Gastrocnemius medialis (tissue), 4 donors: ENCODE measurements at places on chromosomes 3 and 15.

DNA sequence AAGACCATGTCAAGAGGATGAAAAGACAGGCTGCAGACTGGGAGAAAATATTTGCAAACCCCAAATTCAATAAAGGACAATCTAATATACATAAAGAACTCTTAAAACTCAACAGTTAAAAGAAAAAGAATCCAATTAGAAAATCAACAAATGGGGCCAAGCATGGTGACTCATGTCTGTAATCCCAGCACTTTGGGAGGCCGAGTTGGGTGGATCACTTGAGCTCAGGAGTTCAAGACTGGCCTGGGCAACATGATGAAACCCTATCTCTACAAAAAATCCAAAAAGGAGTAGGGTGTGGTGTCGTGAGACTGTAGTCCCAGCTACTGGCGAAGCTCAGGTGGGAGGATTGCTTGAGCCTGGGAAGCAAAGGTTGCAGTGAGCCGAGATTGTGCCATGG is 57.6 kb downstream of the ANP32A start:
- no peak overlapping the region for H3K27ac ChIP-seq
- no peak overlapping the region for H3K4me3 ChIP-seq
- no peak for DNase-seq
- H3K4me1 ChIP-seq = peaks cover 3% of the 10 kb centered on the region

DNA sequence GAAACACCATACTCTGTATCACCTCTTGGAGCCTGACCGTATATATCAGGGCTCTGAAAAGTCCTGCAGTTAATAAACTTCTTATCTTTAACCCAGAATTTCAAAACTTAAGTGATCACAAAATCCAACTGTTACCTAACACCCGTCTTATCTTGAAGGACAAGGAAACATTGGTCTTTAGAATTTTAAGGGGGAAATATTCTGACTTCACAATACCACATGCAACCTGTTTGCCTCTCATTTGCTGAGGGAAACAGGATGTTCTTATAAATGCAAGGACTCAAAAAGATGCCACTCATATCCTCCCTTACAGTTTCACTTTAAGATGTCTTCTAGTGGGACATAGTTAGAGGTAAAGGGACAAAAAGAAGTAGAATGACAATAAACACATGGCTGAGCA is 67.9 kb downstream of the CRTC3 start:
- no peaks in the 10 kb centered on the region for H3K36me3 ChIP-seq
- no peak overlapping the region for H3K4me3 ChIP-seq
- H3K27ac ChIP-seq = peak overlapping the region; percentile 58
- peaks cover 58% of the 10 kb centered on the region for H3K4me1 ChIP-seq
- no peak for DNase-seq

DNA sequence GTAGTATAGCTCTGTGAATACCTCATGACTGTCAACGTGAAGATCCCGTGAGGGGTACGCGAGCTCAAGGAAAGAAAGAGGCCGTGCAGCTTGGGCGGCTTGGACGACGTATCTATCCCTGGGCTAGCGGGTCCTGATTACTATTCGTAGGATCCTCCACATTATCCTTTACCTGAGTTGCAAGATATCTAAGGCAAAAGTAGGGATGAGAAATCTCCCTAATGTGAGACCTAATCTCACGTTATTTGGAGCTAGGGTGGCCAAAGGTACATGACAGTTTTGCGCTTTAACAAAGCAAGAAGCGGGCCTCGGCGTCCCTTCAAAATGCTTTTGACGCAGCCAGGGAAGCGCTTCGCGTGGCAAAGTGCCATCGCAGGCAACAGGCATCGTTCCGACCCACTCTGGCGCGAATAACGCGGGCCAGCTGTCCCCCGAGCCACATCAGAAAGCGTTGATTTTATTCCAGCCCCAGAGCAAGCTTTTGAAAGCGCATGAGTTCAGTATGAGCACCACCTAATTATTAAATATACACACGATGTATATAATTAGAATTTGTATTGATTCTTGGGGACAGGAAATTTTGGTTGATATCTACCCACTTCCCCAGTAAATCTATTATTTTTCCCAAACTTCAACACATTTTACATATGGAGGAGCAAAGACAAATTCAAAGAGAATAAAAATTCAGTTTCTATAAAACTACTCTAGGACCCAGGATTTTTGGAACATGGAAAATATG is 2.5 kb upstream of the EOMES start:
- peaks cover 94% of the 10 kb centered on the region for H3K27me3 ChIP-seq
- H3K27ac ChIP-seq = no peak overlapping the region
- peaks cover 28% of the 10 kb centered on the region for H3K4me1 ChIP-seq

DNA sequence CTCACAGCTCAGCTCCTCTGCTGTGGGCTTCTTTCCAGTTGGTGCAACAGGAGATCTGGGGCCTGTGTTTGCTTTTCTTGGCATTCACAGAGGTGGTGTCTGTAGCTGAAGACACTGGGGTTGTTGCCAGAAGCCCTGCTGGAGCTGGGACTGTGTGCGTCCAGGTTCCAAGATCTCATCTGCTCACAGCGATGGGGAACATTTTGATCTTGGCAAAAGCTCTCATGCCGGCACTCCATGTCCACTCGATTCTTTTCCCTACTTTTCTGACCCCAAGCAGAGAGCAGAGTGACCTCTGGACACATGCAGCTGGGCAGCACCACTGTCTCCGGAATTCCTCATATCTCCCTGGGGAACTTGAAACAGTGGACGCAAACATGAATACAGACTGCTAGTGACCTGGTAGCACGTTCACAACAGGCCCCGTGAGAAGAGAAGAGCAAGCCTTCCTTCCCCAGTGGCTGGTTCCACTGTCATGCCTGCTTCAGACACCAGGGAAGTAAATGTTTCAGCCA is 36.1 kb upstream of the MECOM start:
- no peaks in the 10 kb centered on the region for H3K36me3 ChIP-seq
- no peaks in the 10 kb centered on the region for H3K27me3 ChIP-seq
- peak; percentile 85 for DNase-seq
- H3K4me3 ChIP-seq = no peak overlapping the region

DNA sequence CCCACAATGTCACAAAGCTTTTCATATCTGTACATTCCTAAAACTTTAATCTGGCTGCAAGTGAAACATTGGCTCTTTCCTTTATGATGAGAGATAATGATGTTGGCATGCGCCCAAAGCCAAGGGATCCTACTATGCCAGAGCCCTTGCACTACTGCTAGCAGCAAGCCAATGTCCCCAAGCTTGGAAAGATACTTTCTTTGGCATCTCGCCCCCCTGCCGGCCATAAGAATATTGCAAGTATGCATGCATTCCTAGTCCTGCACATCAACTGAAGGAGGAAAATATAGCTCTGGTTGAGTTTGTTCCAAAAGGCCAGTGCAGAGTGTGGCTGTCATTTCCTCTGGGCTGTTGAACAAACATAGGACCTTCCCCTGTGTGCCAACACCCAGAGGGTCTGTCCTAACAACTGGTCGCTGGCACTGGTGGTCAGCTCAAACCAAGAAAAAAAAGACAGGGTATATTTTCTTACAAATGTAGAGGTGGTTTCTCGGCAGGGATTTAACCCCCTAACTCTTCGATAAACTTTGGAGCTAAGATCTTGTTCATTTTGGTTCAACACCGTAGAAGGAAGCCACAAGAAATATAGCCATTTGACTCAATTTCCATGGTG is 120.9 kb upstream of the ZBED2 start:
- no peaks in the 10 kb centered on the region for H3K27me3 ChIP-seq
- no peaks in the 10 kb centered on the region for H3K4me1 ChIP-seq
- H3K4me3 ChIP-seq = no peak overlapping the region
- H3K36me3 ChIP-seq = no peaks in the 10 kb centered on the region

GRCh38 chr15:51363383-51363782 is 21.9 kb downstream of the GLDN start:
- no peak overlapping the region for H3K27ac ChIP-seq
- no peaks in the 10 kb centered on the region for H3K27me3 ChIP-seq
- H3K4me1 ChIP-seq = no peaks in the 10 kb centered on the region
- no peak overlapping the region for H3K4me3 ChIP-seq
- no peak for DNase-seq

DNA sequence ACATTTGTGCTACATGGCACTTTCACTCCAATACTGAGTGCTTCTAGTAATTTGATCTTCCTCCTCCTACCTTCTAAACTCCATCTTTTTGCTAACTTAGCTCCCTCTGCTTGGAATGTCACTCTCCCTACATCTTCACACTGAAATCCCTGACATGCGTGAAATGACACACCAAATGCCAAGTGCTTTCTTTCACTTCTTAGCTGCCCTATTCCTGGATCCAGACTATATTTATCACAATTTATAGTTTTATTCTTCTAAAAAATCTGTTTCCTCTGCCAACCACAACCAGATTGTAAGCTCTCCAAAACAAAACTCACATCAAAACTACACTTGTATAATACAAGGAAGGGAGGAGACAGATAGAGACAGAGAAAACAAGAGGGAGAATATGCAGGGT is 387.3 kb downstream of the FGF12 start:
- no peak for DNase-seq
- H3K4me3 ChIP-seq = no peak overlapping the region

DNA sequence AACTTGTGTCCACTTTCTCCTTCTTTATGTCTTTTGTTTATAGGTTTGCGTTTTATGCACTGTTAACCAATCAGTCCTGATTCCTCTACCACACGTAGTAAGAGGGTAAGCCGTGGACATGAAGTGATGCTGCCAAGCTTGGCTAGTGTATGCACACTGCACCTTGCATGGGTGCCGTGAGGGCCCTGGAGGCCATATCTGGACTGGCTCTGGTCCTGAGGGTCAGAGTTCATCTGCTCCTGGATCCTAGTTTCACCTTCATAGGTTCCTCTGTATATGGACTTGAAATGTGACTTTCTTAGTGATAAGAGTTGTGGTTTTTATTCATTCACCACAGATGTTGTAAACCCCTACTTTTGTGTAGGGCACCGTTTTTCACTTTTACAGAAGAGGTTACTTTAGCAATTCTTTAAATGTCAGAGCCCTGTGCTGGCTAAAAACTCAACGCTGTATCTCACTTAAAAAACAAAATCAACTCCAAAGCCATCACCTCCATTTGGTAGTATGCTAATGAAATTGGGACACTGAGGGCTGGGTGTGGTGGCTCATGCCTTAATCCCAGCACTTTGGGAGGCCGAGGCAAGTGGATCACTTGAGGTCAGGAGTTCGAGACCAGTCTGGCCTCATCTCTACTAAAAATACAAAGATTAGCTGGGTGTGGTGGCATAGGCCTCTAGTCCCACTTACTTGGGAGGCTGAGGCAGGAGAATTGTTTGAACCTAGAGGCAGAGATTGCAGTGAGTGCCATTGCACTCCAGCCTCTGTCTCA is 22.9 kb downstream of the SIAH2 start:
- no peak overlapping the region for H3K4me3 ChIP-seq
- DNase-seq = no peak
- no peak overlapping the region for H3K27ac ChIP-seq
- H3K36me3 ChIP-seq = no peaks in the 10 kb centered on the region
- peaks cover 19% of the 10 kb centered on the region for H3K4me1 ChIP-seq

DNA sequence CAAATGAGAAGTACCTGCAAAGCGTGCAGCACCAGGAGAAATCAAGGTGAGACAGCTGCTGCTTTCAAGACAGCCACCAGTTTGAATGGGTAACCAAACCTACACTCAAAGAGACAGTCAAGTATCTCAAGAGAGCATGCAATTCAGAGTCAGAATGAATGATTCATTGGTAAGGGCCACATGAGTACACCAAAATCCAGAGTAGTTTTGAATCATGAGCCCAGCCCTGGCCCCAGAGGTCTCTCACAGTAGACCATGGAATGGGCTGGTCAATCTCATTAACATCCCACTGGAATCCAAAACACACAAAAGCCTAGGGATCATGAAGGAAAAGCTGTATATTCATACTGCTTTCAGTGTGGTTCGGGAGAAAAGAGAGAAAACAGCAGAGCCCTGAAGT is 242.8 kb downstream of the TBL1XR1 start:
- no peaks in the 10 kb centered on the region for H3K36me3 ChIP-seq
- DNase-seq = no peak
- no peaks in the 10 kb centered on the region for H3K27me3 ChIP-seq
- H3K4me1 ChIP-seq = peaks cover 42% of the 10 kb centered on the region
- no peak overlapping the region for H3K4me3 ChIP-seq

- no peaks in the 10 kb centered on the region for H3K36me3 ChIP-seq
- peak; percentile 34 for DNase-seq
- H3K4me3 ChIP-seq = peak overlapping the region; percentile 46
- H3K27ac ChIP-seq = no peak overlapping the region
- peaks cover 28% of the 10 kb centered on the region for H3K4me1 ChIP-seq
Observed at GRCh38 chr3:138935863-138936740, 10.8 kb downstream of the FOXL2 start.

- no peaks in the 10 kb centered on the region for H3K4me1 ChIP-seq
- no peak for DNase-seq
- no peaks in the 10 kb centered on the region for H3K27me3 ChIP-seq
- no peak overlapping the region for H3K4me3 ChIP-seq
- H3K36me3 ChIP-seq = no peaks in the 10 kb centered on the region
Observed at GRCh38 chr3:122057671-122058070, 2.5 kb downstream of the CD86 start.

- no peaks in the 10 kb centered on the region for H3K36me3 ChIP-seq
- no peaks in the 10 kb centered on the region for H3K27me3 ChIP-seq
- no peak overlapping the region for H3K4me3 ChIP-seq
- H3K27ac ChIP-seq = no peak overlapping the region
- no peak for DNase-seq
Observed at GRCh38 chr15:81660976-81661375, 287.0 kb upstream of the TMC3 start.

DNA sequence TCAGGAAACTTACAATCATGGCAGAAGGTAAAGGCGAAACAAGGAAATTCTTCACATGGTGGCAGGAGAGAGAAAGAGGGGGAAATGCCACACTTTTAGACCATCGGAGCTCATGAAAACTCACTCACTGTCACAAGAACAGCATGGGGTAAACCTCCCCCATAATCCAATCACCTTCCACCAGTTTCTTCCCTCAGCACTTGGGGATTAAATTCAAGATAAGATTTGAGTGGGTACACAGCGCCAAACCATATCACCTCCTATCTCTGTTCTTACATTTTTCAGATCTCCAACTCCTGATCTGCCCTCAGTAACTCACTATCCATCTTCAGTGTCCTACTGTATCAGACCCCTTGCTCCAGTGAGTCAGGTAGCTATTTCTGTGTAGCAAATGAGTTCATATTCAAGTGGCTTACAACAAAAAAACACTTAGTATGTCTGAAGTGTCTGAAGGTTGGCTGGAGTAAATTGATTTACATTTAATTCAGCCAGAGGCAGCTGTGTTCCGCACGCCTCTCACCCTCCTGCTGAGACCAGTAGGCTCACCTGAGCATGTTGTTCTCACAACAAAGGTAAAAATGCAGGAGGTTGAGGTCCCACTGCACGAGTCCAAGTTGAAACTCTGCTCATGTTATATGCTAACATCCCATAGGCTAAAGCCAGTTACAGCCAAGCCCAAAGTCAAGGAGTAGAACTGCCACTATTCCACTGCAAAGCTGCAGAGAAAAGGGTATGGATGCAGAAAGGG is 180.7 kb upstream of the LMCD1 start:
- no peak overlapping the region for H3K27ac ChIP-seq
- H3K27me3 ChIP-seq = no peaks in the 10 kb centered on the region

DNA sequence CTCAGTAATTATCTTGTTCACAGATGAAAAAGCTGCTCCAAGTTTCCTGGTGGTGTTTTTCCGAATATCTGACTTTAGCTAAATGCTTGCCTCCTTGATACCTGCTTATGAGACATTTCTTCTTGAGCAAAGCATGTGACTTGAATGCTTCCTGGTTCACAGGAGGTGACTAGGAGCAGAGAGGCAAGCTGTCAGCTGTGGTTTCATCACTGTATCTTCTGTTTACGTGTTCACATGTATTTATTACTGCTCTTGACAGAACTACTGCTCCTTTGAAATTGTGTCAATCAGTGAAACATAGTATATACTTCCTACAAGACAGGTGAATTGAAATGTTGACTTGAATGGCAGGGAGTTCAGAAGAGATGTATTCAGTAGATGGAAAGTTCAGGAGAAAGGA is 8.9 kb upstream of the SPPL2A start:
- no peaks in the 10 kb centered on the region for H3K36me3 ChIP-seq
- peak overlapping the region; percentile 77 for H3K27ac ChIP-seq
- peaks cover 14% of the 10 kb centered on the region for H3K4me1 ChIP-seq
- no peak overlapping the region for H3K4me3 ChIP-seq
- H3K27me3 ChIP-seq = no peaks in the 10 kb centered on the region
